ENCODE measurements at places on chromosomes 3 and 15. TPM values are rescaled to one million over a fixed set of nuclear protein-coding genes. Genes with fewer than 3 reads are reported as not detected.

Gene PPP1R14D
- not detected for total RNA-seq

Gene FOXB1
- not detected for total RNA-seq

Gene RETNLB
- total RNA-seq, result not detected

Gene RBP2
- total RNA-seq, result not detected

Gene PLSCR4
- total RNA-seq, result 32.8 TPM

Gene HYKK
- total RNA-seq, result 8.8 TPM

Gene IFT122
- total RNA-seq, result 66.4 TPM

Gene TGM4
- not detected for total RNA-seq

Gene MDFIC2
- not detected for total RNA-seq

Gene MAGI1
- total RNA-seq, result 54.2 TPM

Gene ROPN1
- total RNA-seq, result not detected

Gene DISP2
- total RNA-seq, result 1.4 TPM

Gene PDCD10
- total RNA-seq, result 41.5 TPM

Gene FEZF2
- not detected for total RNA-seq

Gene UROC1
- 0.35 TPM for total RNA-seq

Gene CHL1
- total RNA-seq, result 23.9 TPM

Gene CCR2
- total RNA-seq, result 4.7 TPM

Gene SOX14
- total RNA-seq, result not detected

Gene ROBO2
- total RNA-seq, result 61.7 TPM

Gene PDZRN3
- total RNA-seq, result 53.7 TPM

Gene CEMIP
- total RNA-seq, result 1.6 TPM

Gene AGBL1
- total RNA-seq, result 9.9 TPM

Gene SLC9C1
- 1.5 TPM for total RNA-seq

Gene SNRK
- 83.8 TPM for total RNA-seq

Gene ACSBG1
- 1.4 TPM for total RNA-seq

Gene ZNF619
- total RNA-seq, result 9.6 TPM

Gene ZNF662
- 16.9 TPM for total RNA-seq

Gene HCLS1
- 10.6 TPM for total RNA-seq

All from metanephros (tissue), 2 donors.